ENCODE measurements at places on chromosomes 4 and X. TPM values are rescaled to one million over a fixed set of nuclear protein-coding genes. Genes with fewer than 3 reads are reported as not detected.
A peak's percentile ranks its signal among the peaks of the same experiment; 100 is the strongest.

Gene TMEM128
- 10.0 TPM for total RNA-seq

Gene CRMP1
- total RNA-seq, result 1.5 TPM

Gene PPP1R3F
- 19.5 TPM for total RNA-seq

DNA sequence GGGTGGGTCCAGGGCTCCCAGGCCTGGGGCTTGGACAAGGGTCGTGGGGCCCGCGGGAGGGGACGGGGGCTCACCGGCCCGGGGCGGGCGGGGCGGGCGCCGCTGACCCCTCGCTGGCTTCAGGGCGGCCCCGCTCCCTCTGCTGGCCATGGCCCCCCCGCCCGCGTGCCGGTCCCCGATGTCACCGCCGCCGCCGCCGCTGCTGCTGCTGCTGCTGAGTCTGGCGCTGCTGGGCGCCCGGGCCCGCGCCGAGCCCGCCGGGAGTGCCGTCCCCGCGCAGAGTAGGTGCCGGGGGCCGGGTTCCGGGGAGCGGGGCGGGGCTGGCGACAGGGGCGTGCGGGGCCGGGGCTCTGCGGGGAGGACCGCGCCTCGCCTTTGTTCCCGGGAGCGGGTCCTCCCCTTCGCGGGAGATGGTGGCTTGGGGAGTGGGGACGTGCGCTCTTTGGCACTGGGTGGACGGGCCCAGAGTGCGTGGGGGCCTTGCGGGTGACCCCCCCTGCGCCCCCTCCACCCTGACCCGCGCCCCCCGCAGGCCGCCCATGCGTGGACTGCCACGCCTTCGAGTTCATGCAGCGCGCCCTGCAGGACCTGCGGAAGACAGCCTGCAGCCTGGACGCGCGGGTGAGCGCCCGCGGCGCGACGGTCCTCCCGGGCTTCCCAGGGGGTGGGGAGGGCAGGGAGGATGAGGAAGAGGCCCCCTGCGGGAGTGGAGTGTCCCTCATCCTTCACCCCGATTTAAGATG lies 16.8 kb upstream of the NAT8L start:
- peak; percentile 70 for DNase-seq

GRCh38 chr4:152052451-152053057 lies 291.7 kb upstream of the GATB start:
- no peak for DNase-seq
